ENCODE measurements at places on chromosomes 13 and 19.
A peak's percentile ranks its signal among the peaks of the same experiment; 100 is the strongest.

DNA sequence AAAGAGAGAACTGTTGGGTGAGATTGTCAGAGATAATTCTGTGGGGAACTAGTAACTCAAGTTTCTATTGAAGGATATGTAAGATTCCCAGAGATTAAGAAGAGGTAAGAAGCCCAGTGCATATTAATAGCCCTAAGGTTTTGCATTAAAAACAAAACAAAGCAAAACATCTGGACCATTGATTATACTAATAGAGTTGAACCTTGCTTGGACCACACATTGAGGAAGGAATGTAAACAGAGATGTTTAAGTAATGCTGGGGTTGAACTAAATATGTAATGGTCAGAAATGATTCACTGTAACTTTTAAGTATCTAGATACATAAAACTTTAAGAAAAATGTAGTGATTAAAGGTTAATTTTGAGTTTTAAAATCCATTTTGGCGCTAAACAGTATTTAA, 1770.0 kb downstream of the PCDH9 start:
- DNase-seq: peak; percentile 33

GRCh38 chr19:30391554-30392551, 19.7 kb downstream of the ZNF536 start:
- peak; percentile 96 for DNase-seq

- DNase-seq: no peak
Observed at GRCh38 chr13:21739771-21740170, 68.9 kb downstream of the FGF9 start.

- peak; percentile 81 for DNase-seq
Observed at GRCh38 chr19:12777217-12778016, 2.1 kb upstream of the HOOK2 start.

GRCh38 chr19:41376241-41376997, at the start of gene TMEM91:
Gene TMEM91 (plus strand): TSS chr19:41376533. CDS start chr19:41378310, 1,777 bp downstream.
- DNase-seq: peak; percentile 14

GRCh38 chr13:98780451-98780850, 28.0 kb upstream of the SLC15A1 start:
- DNase-seq: peak; percentile 26

DNA sequence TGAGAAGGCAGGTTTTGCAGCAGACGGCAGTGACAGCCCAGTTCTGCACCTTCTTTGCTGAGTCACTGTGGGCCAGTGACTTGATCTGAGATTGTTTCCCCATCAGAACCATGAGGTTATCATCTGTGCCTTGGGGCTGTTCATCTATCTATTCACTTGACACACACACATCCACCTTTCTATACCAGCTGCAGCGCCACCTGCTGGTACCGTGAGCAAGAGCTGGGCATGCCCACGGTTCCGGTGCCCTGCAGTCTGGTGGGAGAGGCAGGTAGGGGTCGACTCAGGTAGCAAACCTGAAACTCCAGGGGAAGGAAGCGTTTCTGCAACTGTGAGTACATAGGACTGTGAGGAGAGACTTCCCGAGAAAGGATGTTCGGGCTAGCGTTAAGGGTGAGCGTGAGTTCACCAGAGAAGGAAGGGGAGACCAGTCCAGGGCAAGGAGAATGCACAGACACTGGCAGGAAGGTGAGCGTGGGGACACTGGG, 7.5 kb upstream of the LIN7B start:
- peak; percentile 53 for DNase-seq

- no peak for DNase-seq
Observed at GRCh38 chr13:40790154-40790616, 774 bp downstream of the SLC25A15 start.

DNA sequence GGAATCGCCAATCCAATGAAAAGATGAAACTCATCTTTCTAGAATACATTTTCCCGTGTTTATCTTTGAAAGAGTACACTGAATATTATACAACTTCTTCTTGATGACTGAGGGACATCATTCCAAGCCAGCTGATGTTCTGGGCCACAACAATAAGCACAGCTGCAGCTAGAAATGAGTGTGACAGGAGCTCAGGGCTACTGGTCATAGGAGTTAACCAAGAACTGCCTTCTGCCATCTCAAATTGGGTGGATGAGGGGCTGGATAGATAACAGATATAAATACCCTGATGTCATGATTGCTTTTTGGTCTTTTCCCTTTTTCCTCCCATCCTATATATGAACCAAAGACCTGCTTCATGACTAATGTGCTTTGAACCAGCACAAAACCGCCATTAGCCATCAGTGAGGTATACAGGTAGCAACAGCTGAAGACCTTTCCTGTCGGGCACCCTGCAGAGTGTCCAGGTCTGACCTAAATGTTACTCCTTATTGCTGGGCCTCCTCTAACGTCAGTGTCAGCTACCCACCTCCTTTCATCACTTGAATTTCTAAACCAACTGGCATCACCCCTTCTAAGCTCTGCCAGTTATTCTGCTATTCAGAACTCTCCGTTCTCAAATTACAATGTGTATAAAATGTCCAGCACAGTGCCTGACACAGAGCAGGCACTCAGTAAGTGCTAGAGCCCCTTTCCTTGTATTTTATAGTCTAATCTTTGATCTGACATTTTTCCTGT, 178.2 kb downstream of the ENOX1 start:
- DNase-seq: no peak

DNA sequence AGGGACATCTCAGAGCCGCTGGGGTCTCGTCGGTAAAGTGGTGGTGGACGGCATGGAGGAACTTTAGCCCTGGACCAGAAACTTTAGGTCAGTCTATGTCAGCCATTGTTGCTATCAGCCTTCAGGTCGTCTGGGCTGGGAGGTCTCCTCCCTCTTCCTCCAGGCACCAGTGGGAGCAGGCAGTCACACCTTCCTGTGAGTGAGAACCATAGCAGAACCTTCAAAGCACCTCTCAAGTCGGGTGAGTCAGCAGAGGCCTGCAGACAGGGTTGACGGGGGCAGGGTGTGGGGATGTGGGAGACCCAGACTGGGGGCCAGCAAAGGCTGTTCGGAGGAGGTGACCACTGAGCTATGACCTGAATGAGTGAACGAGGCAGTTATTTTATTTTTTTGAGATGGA, 15.4 kb upstream of the SBNO2 start:
- peak; percentile 37 for DNase-seq

DNA sequence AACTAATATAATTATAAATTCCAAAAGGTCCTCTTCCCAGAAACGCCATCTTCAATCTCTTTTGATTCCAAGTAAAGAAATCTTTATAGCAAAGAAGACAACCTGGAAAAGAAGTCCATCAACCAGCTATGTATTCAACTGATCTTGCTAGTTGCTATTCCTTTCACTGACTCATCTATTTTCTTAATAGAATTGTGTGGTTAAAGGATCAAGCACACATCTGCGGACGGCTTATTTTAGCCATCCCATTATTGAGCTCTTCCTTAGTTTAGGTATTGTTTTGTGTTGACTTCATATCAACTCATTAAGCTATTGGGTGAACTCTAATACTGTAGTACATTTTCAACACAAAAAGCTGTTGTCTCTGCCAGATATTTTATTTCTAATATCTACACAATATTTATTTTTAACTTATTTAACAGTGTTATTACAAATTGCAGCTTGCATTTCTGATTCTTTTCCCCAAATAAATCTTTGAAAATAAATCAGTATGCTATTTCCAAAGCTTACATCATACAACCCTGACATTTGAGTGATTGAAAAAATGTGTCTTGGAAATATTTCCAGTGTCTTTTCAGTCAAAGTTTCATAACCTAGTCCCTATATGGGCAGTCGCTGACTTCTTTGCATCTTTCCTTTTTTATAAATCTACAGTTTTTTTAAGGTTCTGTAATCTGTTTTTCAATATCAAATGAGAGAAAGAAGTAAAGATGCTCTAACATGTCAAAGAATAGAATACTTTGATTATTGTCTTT, 158.8 kb upstream of the SPRY2 start:
- peak; percentile 17 for DNase-seq

DNA sequence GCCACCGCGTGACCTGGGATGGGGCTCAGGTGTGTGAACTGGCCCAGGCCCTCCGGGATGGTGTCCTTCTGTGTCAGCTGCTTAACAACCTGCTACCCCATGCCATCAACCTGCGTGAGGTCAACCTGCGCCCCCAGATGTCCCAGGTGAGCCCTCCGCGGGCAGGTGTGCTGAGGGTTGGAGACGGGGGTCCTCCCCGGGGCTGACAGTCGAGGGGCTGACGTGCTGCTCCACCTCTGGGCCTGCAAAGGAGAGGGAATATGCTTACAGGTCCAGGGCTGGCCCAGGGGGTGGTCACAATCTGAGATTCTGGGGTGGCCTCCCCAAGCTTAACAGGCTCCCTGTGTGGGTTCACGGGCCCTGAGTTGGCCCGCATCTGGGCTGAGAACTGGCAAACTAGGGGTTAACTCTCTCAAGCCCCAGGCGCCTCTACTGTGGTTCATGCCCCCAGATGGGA, 386 bp downstream of the VAV1 start:
- no peak for DNase-seq

GRCh38 chr19:29546583-29547190, 20.9 kb downstream of the VSTM2B start:
- DNase-seq: no peak

GRCh38 chr13:40391788-40392187, 274.7 kb downstream of the FOXO1 start:
- DNase-seq: no peak

DNA sequence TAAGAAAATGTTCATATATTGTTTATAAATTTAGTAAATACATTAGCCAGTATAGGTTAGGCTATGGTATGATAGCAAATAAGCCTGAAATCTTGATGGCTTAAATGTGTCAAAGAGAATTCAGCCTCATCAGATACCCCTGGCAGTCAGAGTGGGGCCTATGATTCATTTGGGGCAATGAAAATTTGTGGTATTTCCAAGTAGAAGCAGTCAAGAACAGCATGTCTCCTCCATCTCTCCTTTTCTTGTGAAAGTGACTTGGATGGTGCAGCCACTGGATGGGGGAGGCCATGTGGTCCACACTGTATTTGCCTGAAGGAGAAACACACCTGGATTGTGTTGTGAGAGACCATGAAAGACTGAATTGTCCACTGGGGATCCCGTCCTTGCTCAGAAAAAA, 82.7 kb downstream of the DLEU7 start:
- DNase-seq: peak; percentile 70

- DNase-seq: no peak
Observed at GRCh38 chr19:16216744-16217670, 19.3 kb downstream of the AP1M1 start.

GRCh38 chr19:33365691-33366090, 7.8 kb upstream of the CEBPG start:
- DNase-seq: no peak

- DNase-seq: peak; percentile 2
Observed at GRCh38 chr13:78700121-78700910, 41.4 kb upstream of the OBI1 start.

- no peak for DNase-seq
Observed at GRCh38 chr13:31200637-31200971, 829 bp downstream of the B3GLCT start.

DNA sequence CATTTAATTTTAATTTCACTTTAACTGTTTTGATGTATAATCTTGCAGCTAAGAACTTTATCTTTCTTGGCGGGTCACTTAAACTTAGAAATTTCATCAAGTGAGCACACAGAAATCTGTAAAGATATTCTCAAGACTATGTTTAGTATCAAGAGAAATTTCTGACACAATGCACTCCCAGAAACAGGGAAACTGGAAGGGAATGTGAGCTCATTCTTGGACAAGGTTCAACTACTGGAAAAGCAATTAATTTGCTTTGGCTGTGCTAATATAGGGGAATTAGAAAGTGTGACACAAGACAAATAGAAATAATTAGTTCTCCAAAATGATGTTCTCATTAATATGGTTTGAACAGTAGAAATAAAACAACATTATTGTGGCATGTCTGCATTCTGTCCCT, 402.3 kb downstream of the DACH1 start:
- no peak for DNase-seq

DNA sequence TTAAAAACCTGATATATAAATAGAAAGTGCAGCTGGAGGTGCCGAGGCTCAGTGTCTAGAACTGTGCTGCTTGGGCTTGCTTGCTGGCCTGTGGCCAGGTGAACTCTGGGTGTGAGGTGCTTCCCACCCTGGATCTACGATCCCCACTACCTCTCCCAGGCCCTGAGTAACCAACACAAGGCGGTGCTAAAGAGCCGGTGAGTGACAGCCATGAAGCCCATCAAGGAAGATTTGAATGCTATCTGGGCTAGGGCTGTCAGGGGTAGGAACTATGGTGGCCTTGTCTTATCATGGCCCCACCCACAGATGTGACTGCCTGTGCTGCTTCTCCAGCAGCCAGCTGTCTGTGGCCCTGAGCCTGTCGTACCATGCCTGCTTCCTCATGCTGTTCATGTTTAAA, 25.6 kb upstream of the ZNF91 start:
- no peak for DNase-seq

GRCh38 chr19:13207237-13207845, 57.1 kb downstream of the IER2 start:
- DNase-seq: peak; percentile 11

GRCh38 chr13:34129436-34129835, 311.5 kb downstream of the RFC3 start:
- no peak for DNase-seq

GRCh38 chr19:28603453-28603852, 609.5 kb downstream of the UQCRFS1 start:
- DNase-seq: no peak

DNA sequence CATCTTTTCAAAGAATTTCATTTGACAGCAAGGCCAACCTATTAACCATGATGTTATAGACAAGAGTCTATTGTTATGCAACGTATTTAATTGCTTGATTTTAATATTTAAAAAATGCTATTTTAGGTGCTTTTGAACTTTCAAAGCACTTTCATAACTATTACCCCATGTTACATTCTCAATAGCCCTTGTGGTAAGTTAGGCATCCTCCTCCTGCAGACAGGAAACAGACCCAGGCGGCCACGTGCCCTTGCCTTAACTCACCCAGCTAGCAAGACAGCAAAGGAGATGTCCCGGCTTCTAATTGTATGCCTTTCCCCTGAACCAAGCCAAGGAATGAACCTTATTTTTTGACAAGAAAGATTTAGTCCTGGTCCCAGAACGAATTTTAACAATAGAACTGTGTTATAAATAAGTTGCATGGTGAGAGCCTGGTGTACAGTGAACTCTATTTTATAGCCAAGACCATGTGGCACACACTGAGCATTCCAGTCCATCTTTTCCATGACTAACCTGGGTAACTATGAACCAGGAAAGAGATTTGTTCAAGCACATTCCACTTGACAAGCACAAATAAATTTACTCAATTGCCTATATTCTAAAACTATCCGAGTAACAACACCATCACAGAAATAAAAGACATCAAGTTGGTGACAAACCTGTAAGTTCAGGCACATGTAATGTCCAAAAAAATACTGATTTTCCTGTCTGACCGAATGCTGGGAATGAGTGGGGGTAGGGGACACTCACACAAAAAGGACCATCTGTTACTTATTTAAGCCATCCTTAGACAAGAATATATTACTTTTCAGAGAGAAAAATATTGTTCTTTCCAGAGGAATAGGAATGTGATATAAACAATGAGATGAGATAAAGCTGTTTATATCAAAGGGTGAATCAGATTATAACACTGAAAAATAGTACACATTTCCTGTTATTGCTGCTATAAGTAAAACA, 163.0 kb downstream of the EFNB2 start:
- peak; percentile 80 for DNase-seq

DNA sequence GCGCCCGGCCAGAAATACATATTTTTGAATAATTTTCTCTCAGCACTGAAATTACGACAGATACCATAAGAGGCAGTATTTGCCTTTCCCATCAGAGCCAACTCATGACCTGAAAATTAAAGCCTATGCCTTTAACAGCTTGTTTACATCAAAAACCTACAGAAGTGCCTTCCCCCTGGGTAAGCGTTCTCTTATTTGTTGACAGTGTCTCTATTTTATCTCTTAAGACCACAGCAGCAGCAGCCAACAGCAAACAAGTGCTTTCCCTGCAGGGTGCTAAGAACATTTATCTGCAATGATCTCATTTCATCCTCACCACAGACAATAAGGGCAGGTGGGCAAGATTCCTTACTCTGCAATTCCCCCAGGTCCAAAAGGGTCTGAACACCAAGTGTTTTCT, 6.0 kb downstream of the AKAP8L start:
- no peak for DNase-seq

Measured in fibroblast of skin of right biceps (primary cell).